IMR-90 (cell line): ENCODE measurements at places on chromosomes 5 and 9. TPM values are rescaled to one million over a fixed set of nuclear protein-coding genes. Genes with fewer than 3 reads are reported as not detected.

TPM2 gene
- 2,500 and 2,548 TPM in 2 replicates for polyA plus RNA-seq

KCNIP1 gene
- not detected in 2 replicates for polyA plus RNA-seq

PDCD1LG2 gene
- 17.3 and 17.5 TPM in 2 replicates for polyA plus RNA-seq

MRPL50 gene
- polyA plus RNA-seq: 6.4 and 7.5 TPM in 2 replicates

ABO gene
- not detected in 2 replicates for polyA plus RNA-seq

TLX3 gene
- not detected in 2 replicates for polyA plus RNA-seq

GMCL2 gene
- polyA plus RNA-seq: not detected in 2 replicates

SLCO6A1 gene
- not detected in 2 replicates for polyA plus RNA-seq

C9orf153 gene
- not detected in 2 replicates for polyA plus RNA-seq

OR1Q1 gene
- polyA plus RNA-seq: not detected in 2 replicates

CENPK gene
- 6.6 and 9.4 TPM in 2 replicates for polyA plus RNA-seq

NAIP gene
- 1.3 and 2.2 TPM in 2 replicates for polyA plus RNA-seq

- no peak for DNase-seq
Measured at GRCh38 chr5:142222866-142223558, 101.8 kb downstream of the SPRY4 start.

- DNase-seq: no peak
Measured at GRCh38 chr5:159539678-159540077, 209.4 kb upstream of the IL12B start.

DNA sequence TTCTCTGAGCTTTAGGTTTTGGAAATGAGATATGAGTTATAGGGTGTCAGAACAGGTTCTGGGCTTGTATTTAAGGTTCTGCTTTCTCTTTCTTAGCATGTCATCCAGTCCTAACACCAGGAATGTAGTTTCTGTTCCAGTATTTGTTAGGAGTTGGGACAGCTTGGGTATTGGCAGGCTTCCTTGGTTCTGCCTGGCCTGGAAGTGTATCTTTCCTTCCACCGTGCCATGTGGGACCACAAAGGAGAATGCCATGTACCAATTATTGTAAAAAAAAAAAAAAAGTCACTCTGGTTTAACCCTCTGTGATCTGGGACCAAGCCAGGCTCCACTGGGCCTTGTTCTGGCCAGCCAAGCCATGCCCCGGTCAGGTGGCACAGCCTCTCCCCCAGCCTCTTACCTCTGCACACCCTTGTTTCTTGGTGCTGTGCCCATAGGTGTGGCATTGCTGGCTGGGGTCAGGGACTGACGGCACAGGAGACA, 47.8 kb downstream of the ARHGAP26 start:
- DNase-seq: no peak

- no peak for DNase-seq
Measured at GRCh38 chr5:154487541-154487940, 9.5 kb upstream of the HAND1 start.

DNA sequence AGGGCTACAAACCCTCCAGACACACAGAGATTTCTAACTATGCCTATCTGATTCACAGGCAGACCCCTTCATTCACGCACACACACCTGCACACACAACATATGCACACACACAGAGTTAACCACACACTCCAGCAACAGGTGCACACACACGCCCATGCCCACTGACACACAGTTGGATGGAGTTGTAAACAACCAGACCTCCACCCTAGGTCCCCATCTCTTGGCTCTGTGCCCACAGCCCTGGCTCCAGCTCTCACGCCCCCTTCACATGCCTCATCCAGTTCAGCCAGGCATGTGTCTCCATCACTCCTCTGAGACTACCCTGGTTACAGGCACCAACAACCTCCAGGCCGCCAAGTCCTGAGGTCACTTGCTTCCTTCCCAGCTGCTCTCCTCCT, 61.1 kb downstream of the PSD2 start:
- DNase-seq: no peak

GRCh38 chr5:118653872-118654271, 334.5 kb downstream of the DTWD2 start:
- DNase-seq: no peak

DNA sequence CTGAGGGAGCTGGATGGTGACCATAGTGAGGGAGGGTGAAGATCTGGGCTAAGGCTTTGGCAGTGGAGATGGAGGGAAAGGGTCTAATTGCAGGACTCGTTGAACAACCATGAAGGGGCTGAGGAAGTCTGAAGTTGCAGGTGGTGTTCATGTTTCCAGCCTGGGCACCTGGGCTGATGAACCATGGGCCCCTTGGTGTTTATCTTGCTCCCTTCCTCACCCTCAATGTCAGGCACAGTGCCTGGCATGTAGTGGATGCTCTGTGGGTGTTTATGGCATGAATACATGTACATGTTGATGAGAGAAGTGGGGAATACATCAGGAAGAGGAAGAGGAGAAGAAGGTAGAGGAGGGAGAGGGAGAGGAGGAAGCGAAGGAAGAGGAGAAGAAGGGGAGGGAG, 31.3 kb upstream of the COL15A1 start:
- no peak for DNase-seq

DNA sequence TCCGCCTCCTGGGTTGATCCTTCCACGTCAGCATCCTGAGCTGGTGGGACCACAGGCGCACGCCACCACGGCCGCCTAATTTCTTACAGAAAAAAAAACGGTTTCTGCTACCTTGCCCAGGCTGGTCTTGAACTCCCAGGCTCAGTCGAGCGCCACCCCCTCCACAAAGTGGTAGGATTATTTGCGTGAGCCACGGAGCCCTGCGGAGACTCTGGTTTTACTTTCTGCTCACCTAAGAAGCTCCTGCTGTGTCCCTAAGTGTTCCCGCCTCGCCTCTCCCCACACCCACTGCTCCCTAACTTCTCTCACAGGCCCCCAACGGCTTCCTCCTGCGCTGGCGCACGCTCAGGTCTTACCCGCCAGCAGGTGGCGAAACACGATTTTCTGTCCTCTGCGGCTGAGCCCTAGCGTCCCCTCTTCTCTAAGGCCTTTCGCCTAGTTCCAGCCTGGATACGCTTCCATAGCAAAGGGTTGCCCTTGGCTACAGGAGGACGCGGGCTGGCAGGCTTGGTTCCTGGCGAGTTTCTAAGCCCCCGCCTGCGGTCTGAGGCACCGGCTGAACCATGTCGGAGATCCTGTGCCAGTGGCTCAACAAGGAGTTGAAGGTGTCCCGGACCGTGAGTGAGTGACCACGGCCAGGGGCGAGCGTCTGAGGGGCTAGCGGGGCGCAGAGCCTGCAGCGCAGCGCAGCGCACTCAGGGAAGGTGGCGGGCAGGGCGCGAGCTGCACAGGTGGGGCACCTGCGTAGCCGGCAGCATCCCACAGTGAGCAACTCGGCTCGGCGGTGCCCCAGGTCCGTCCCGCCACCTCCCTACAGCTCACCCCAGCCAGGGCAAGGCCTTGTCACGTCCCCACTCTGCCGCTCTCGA, at the start of gene SPEF2:
Gene SPEF2 (plus strand): TSS at position 429 of the 869 bp plus-strand sequence. CDS start 135 bp downstream, at position 564.
- peak; percentile 91 for DNase-seq

DNA sequence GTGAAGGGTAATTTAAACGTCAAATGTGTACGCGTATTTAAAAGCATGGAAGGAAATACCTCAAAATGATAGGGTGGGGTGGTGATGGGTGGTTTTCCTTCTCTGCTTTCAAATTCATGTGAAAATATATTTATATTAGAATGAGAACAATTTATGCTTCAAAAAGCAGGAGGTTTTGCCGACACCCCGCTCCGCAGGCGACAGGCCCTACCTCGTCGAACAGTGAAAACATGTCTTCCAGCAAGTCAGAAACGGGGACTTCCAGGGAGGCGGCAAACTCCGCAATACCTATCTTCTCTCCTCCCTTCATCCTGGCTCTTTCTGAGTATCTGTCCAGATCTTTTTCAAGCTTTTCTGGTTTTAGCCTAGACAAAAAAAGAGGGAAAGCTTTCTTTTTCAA, 28.5 kb upstream of the SLC6A3 start:
- no peak for DNase-seq

- DNase-seq: no peak
Measured at GRCh38 chr5:76207120-76207519, 123.9 kb downstream of the SV2C start.

DNA sequence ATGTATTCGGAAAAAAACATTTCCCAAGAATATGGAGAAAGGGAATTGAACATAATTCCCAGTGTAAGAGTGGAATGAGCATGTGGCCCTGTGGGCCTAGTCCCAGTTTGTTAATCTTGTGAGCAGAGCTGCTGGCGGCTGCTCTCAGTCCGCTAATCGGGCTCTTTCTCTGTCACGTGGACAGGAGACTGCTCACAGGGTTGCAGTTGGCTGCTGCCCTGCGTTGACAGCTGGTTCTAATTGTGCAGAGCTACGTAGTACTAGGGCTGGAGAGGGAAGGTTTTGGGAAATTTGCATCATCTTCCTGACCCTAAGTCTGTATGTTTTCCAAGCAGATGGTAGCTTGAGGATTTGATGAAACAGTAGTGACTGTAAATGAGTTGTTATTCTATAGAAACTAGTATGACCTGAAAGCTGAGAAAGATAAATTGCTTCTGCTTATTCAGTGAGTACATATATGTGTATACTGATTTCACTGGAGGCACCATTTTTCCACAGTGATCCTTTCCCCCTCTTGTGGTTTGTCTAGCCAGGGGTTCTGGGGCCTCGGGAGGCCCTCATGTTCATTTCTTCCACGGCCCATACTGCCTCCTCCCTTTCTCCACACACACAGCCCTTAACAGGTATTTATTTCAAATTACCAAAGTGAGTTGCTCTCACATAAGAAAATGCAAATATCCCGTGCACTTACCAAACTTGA, 100.6 kb downstream of the ANGPTL2 start:
- peak; percentile 100 for DNase-seq

DNA sequence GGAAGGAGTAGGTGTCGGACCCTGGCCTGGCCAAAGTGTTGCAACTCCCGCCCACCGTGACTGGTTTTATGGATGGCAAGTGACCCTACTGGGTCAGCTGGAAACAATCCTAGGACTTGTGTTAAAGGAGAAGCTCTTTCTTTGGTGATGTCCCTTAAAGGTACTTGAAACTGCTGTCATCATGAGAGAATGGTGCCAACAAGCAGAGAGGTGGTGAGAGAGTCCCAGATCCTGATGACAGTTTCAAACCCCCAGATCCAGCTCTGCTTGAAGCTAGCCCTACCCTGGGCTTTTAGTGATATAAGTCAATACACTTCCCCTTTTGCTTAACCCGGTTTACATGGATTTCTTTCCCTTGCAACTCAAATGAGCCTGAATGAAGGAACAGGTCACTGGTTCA, 72.5 kb upstream of the UBTD2 start:
- no peak for DNase-seq

- DNase-seq: peak; percentile 66
Measured at GRCh38 chr9:99044827-99045226, 60.1 kb upstream of the TGFBR1 start.

DNA sequence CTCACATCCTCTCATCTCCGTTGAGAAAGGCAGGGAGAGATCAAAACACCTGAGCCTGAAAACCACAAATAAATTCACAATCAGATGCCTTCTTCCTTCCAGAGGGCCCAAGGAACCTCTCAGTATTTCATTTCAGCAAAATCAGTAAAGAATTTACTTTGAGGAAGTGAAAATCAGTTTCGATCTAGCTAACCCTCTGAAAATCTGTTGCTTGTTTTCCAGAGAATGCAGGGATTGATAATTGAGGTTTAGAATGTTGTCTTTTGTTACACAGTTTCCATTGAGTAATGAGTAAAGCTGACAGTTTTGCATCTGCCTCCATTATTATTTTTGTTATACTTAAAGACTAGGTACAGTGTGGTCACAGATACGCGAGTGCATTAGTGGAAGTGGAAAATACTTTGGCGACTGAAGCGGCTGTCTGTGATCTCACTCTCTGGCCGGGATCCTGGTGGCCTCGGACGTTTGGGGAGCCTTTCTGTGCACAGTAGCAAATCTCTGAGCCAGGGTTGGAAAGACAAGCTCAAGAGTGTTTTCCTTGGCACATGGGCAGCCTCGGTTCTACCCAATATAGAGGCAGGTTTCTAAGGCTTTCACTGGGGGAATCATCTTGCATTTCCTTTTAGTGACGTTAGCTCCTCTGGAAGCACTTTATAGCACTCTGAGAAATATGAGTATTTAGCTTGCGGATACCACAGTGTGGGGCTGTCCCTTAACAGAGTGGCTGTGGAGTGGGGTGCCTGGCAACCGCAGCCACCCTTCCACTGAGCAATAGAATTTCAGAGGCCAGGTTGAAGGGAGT, 32.2 kb upstream of the ANGPTL2 start:
- DNase-seq: peak; percentile 35

DNA sequence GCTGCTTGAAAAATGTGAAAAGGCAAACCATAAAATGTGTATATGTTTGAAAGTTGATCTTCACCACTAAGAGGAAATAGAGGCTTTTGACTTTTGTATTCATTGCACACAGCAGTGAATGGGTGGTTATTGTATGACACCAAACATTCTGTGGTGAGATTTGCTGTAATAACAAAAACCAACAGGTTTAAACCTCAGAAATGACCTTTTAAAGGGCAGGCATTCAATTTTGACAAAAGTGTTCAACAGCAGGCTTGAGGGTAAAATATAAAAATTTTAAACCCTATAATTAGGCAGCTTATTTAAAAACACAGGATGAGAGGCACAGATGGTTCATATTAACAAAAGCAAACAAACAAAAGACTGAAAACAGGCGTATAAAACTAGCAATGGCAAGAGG, 128.1 kb upstream of the NUDT12 start:
- no peak for DNase-seq

DNA sequence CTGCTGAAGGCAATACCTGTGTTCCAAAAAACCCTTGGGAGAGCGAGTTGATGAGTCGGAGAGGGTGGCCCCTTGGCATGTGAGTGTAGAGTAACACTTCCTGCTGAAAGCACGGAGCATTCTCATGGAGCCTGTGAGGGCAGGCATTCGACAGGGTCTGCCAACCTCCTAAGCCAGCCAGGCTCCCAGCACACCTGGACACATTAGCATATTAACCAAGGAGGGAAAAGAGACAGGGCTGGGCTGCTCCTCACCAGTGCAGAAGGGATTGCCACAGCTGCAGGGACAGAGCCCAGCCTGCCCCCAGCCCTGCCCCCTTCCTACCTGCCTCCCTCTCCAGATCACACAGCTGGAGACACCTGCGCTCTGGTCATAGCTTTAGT, 46.4 kb upstream of the SEMA4D start:
- no peak for DNase-seq

DNA sequence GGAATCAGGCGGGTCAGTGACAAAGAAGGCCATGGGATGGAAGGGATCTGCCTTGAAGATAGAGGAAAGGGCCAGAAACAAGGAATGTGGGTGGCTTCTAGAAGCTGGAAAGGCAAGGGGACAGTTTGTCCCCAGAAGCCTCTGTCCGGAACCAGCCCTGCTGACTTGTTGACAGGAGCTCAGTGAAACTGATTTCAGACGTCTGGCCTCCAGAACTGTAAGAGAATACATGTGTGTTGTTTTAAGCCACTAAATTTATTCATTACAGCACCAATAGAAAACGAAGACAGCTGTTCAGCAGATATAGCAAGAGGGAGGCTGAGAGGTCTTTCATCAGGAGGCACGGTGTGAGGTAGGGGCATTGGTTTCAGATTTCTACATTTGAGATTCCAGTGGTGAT, 422.5 kb downstream of the KDM4C start:
- no peak for DNase-seq
